ENCODE measurements at places on chromosomes 7 and 10. TPM values are rescaled to one million over a fixed set of nuclear protein-coding genes. Genes with fewer than 3 reads are reported as not detected.

The SLC16A9 gene
- 0.42 TPM for total RNA-seq

GRCh38 chr7:150620617-150621371 lies 11.4 kb downstream of the GIMAP6 start:
- no peak for DNase-seq

DNA sequence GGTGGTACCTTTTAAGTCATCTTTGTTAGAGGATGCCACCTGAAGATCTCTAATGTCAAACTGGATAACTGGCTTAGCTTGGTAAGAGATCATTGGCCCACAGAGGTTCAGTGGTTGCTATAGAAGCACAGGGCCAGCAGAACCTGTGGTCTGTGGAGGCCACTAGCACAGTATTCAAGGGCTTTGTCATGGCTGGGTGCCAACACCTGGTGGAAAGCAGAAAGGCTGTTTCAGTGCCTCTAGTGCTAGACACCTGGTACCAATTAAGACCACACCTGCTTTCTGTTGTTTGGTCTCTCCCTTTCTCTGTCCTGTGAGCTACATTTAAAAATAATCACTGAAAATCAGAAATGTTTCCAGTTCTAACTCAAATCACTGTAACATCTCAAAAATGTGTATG lies 10.0 kb upstream of the PCGF5 start:
- no peak for DNase-seq

- DNase-seq, result no peak
Measured at GRCh38 chr10:74586088-74586585, 240.3 kb upstream of the KAT6B start.

The EPO gene
- total RNA-seq, result not detected

DNA sequence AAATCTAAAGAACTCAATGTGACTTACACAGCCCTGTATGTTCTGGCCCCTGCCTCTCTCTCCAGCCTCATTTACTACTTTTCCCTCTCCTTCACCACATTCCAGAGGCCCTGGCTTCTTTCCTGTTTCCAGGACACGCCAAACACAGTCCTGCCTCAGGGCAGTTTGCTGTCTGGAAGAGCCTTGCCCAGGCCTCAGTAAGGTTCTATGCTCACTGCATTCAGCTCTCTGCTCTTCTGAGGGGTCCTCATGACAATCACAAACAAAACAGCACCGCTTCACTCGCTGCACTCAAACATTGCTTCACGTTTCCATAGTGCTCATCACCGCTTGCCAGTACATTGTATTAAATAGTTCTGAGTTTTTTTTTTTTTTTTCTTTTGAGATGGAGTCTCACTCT lies 35.1 kb upstream of the GARS1 start:
- DNase-seq, result no peak

DNA sequence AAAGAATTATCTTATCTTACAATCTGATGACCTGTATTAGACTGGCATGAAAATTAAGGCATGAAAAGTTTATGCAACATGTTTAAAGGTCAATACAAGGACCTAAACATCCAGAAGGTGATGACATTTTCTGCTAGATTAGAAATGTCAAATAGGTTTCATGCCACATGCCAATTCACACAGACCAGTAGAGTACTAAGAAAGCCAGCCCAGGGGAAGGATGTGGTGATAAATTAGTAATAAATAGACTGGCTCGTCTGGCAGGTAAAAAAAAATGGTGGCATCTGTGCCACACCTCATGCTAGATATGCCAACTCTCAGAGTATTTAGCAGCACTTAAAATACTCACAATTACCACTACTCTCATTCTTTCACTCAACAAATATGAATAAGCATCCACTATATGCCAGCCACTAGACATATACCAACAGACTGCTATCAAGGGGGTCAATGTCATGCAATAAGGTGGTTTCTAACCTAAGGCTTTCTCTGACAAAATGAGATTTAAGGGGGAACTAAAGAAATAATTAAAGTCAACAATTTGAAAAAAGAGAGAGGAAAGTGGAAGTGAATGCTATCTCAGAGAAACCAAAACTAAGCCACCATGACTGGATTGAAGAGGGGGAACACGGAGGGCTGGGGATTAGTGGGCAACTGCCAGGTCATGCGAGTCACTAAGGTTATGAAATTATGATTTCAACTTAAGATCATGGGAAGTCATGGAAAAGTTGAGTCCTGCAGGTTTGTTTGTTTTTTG lies 83.5 kb downstream of the SGMS1 start:
- DNase-seq, result no peak

- no peak for DNase-seq
Measured at GRCh38 chr10:100776671-100777070, 31.3 kb downstream of the PAX2 start.

DNA sequence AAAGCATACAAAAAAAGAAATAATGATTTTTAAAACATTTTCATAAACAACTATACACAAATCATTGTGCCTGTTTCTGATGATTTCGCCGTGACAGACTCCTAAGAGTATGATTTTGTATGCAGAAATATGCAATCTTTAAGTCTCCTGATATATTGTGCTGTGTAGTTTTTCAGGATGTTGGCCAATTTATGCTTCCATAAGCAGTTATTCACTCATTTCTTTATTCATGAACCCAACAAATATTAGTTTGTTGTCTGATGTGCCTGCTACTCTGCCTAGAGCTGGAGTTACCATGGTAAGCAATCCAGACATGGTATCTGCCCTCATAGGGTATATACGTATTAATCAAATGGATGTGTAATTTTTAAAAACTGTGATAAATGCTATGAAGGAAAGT lies 40.4 kb downstream of the PRR15 start:
- no peak for DNase-seq

The PROSER2 gene
- 3.0 TPM for total RNA-seq

DNA sequence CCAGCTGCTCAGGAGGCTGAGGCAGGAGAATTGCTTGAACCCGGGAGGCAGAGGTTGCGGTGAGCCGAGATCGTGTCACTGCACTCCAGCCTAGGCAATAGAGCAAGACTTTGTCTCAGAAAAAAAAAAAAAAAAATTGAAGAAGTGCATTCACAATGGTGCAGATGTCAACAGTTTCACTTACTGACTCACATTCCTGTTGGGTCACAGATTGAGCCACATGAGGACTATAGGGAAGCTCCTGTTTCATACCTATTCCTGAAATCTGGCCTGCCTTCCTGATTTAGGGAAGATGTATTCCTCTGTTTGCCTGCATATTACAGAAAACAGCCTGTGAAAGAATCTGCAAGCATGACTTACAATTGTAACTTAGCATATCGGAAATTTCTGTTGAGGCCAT lies 78.2 kb downstream of the AKR1C4 start:
- DNase-seq, result no peak

DNA sequence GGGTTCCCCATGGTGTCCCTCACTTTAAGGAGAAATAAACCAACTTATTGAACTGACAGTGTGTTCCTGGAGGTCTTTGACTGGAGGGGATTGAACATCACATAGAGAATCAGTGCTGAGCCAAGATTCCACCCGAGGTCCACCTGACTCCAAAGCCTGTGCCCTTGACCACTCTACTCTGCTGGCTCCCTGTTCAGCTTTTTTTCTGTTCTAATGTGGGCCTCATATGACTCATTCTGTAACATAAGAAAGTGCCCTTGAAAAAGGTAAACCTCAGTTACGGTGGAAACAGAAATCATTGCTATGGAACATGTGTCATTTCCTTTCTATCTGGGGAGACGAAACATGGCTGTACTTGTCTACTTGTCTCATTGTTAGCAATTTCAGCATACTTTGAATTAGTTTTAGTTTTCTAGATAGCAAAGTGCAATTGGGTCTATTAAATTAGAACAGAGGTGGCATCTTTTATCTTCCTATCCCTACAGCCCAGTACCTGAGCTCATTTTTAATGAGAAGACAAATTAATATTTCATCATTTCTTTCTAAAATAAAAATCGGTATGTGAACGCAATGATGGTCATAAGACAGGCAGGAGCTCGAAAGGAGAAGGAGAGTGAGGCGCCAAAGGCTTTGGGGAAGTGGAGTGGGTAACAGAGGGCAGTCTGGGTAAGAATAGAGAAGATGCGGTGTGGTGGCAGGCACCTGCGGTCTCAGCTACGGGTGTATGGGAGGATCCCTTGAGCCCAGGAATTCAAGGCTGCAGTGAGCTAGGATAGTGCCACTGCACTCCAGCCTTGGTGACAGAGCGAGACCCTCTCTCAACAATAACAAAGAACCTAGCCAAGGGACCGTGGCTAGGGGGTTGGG lies 1.5 kb downstream of the GSDME start:
- peak; percentile 11 for DNase-seq

DNA sequence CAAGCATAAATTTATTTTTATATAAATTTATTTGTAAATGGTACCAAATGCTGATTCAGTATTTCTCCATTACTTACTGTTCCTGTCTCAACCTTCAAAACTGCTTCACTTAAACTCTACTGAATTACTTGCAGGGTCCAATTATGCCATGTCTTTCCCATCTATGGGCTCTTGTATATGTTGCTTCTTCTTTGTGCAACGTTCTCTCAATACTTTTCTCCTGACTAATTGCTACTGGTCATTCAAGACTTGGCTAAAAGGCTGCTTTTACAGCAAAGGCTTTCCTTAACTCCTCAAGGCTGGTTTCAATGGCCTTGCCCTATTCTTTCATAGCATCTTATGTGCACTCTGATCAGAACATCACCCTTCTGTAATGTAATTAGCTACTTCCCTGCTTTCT lies 67.9 kb downstream of the RNLS start:
- DNase-seq, result no peak

The VSTM2A gene
- total RNA-seq, result not detected

- DNase-seq, result no peak
Measured at GRCh38 chr7:74153736-74154135, 20.4 kb upstream of the EIF4H start.

All from SJSA1 (cell line).